ENCODE measurements at places on chromosomes 1 and 21.

DNA sequence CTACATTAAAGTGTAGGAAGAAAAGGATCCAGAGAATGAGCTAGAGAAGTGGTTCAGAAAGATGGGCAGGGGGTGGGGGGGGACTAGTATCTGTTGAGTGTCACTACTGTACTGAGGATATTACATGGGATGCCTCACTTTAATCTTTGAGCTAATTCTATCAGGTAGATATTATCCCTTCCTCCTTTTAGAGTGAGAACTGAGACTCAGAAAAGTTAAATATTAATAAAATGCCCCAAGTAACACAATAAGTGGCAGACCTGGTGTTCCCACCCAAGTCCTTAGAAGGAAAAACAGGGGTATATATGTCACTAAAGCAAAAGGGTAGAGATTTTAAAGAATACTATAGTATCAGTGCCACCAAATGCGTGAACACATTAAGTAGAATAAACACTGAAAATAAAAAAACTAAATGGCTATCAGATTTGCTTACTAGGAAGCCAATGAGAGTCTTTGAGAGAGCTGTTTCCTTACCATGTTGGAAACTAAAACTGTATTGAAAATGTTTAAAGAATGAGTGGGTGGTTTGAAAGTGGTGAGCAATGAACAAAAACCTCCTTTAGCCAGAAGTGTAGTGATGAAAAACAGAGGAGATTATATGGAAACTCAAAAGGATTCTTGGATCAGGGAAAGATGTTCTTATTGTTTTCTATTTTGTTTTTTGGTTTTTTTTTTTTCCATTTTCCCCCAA is 230.8 kb downstream of the BARHL2 start:
- no peak for DNase-seq

DNA sequence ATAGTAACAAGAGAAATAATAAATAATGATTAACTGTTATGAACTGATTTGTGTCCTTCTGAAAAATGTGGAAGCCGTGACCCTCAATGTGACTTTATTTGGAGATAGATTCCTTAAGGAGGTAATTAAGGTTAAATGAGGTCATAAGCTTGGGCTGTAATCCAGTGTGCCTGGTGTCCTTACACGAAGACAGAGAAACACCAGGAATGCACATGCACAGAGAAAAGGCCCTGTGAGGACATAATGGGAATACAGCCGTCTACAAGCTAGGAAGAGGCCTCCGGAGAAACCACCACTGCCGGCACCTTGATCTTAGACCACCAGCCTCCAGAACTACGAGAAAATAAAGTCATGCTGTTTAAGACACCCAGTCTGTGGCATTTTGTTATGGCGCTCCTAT is 215.9 kb downstream of the NEGR1 start:
- DNase-seq, result no peak

DNA sequence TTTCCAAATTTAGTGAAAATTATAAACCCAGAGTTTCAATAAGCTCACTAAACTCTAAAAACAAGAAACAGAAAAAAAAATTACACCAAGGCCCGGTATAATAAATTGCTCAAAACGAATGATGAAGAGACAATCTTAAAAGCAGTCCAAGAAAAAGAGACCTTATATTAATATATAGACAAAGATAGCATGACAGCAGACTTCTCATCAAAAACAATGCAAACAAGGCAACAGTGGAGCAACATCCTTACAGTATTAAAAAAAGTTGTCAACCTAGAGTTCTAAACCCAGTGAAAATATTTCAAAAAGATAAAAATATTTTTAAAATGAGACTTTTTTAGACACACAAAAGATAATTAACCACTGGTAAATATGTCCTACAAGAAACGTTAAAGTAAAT is 46.7 kb downstream of the KIFAP3 start:
- no peak for DNase-seq

DNA sequence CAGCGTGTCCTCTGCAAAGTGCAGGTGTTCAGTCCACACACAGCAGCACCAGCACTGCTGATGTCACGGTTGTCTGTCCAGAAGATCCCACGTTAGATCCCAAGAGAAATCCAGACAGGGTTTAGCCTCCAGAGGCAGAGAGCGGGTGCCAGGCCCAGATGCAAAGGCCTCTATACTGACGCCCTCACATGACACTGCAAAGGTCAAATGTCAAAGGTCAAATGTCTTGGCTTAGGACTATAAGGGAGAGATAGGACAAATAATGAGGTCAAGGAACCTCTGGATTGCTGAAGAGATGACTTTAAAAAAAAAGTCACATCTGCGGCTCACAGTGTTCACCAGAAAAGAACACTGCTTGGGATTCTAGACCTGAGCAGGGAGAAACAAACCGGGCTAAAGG is 101.5 kb downstream of the COLGALT2 start:
- no peak for DNase-seq

GRCh38 chr1:117209094-117209493 is 1.6 kb downstream of the VTCN1 start:
- no peak for DNase-seq

DNA sequence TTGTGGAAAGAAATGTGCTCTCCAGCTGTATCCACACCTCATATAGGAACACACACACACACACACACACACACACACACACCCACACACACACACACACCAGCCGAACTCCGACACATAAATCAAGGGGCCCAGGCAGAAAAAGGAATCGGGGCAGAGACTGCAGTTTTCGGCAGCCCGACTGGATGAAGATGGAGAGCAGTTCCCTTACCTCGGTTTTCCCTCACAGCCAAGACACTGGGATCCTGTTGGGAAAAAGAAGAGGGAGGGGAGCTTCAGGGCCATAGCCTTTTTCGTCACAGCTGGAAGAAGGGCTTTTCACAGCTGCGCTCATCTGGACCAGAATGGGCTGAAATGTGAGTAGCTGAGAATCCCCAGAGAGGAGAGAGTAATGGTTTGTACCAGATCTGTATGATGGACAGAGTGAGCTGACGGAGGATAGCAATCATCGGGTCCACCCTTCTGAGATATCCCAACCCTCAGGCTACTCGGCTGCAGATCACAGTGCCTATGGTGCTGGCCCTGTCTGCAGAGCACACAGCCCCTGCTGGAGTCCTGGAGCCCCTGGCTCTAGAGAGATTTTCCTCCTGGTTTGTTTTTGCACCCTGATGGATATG is 37.7 kb downstream of the PIK3C2B start:
- no peak for DNase-seq

- no peak for DNase-seq
Observed at GRCh38 chr1:203082571-203083462, 3.0 kb downstream of the MYOG start.

DNA sequence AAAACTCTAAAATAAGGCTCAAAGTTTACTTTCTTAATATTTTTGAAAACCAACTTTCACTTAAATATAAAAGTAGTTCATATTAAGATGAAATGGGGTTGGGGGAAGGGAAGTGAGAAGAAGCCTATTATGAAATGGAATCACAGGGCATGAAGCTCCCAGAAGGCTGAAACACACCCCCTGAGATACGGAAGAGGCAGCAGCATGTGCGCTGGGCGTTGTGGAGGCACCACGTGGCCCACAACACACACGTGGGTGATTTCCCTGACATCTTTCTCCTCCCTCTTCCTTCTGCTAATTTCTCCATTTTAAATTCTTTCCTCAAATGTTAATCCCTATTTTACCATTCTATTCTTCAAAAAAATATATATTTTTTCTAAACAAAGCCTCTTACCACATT is 35.6 kb upstream of the SEC16B start:
- no peak for DNase-seq

- no peak for DNase-seq
Observed at GRCh38 chr1:247557926-247558674, 9.2 kb downstream of the GCSAML start.

DNA sequence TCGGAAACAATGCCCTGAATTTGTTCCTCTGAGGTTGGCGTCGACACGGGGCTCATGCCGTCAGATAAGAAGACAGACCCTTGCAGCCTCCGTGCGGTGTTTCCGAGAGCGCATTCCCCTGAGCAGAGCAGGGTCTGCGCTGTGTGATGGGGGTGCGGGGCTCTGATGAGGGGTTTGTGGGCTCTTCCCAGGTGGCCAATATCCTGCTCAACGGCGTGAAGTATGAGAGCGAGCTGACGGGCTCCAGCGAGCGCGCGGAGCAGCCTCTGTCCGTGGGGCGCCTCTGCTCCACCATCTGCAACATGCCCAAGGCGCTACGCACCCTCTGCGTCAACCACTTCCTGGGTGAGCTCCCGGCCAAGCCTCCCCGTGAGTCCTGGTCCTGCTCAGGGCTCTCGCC is 17.3 kb downstream of the SLC45A1 start:
- DNase-seq, result no peak

- no peak for DNase-seq
Observed at GRCh38 chr1:2525572-2525919, 850 bp downstream of the PANK4 start.

DNA sequence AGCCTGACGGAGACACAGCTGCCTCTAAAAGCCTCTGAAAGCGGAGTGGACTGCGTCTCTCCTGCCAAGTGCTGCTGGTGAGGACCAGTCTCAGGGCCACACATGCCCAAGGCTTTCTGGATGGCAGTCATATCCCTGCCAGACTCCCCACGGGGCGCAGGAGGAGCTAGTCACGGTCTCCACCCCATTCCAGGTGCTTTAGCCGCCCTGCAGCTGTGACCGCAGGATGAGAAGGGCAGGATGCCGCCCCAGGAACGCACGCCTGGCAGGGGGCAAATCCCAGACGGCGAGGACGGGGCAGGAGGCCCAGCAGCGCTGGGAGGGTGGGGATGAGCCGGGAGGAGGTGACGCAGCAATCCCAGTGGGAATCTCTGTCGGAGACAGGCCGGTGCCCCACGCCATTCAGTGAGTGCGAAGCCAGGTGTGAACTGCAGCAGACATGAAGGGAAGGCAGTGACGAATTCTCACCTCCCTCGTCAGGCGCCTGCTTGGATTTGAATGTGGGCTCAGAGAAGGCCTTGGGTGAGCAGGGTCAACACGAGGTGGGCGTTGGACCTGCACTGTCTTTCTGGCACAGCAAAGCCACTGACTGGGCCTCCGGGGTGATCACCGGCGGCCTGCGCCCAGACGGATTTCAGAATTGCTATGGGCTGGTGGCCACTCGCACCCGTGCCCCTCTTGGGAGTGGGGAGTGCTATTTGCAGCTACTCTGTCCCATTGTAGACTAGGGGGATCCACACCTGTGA is 38.5 kb upstream of the SLC19A1 start:
- no peak for DNase-seq

- no peak for DNase-seq
Observed at GRCh38 chr1:226871636-226872327, 1.4 kb downstream of the PSEN2 start.

DNA sequence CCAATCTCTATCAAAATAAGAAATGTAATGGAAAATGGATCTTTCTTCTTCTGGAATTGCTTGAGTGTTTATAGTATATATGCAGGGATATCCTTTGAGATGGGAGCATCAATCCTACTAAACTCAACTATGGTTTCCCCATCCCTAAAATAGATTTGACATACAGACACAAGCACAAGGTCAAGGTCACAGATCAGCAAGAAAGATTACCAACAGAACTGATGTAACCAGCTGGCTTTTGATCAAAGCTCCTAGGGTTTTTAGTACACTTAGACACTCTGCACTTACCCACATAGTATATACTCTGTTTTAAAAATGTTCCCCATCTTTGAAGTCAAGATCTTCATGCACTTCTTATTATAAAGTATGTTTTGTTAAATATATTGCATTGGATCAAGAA is 85.5 kb downstream of the NRIP1 start:
- DNase-seq, result no peak

DNA sequence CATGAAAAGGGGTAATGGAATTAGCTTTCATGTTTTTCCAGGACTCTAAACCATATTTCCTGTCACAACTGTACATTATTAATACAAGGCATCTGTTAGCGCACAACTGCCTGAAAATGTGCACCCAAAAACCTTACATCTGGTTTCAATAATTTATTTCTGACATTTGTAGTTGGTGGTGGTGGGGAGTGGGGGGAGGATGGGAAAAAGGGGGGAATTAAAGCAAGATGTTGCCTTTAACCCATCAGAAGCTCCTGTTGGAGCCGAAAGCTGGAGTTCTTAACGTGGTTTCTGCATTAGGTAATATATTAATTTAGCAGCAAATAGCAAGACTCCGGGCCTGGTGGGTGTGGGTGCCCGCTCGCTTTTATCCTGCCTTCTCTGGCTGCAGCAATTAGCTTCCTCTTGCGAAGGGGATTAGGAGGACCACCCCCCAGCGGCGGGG is 36.9 kb upstream of the HHAT start:
- DNase-seq, result no peak
